Right kidney (tissue), 9 donors: ENCODE measurements at places on chromosomes 5 and 9.
A peak's percentile ranks its signal among the peaks of the same experiment; 100 is the strongest.

- DNase-seq = no peak
Observed at GRCh38 chr9:79769476-79770275, 197.9 kb downstream of the TLE4 start.

- no peak for DNase-seq
Observed at GRCh38 chr5:93583439-93583767, 381 bp downstream of the NR2F1 start.

DNA sequence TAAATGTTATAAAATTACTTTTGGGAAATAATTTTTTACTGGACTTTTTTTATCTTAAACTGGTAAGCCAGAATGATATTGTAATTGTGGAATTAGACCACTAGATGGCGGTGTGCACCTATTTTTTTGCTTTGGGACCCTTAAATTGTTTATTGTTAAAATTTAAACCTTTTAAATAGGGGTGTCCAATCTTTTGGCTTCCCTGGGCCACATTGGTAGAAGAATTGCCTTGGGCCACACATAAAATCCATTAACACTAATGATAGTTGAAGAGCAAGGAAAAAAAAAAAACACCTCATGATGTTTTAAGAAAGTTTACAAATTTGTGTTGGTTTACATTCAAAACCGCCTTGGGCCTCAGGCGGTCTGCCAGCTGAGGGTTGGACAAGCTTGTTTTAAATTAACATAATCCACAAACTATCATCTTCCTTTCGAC, 28.4 kb upstream of the GADD45G start:
- DNase-seq = no peak

GRCh38 chr5:181258576-181258975, 2.4 kb downstream of the TRIM52 start:
- DNase-seq = no peak

DNA sequence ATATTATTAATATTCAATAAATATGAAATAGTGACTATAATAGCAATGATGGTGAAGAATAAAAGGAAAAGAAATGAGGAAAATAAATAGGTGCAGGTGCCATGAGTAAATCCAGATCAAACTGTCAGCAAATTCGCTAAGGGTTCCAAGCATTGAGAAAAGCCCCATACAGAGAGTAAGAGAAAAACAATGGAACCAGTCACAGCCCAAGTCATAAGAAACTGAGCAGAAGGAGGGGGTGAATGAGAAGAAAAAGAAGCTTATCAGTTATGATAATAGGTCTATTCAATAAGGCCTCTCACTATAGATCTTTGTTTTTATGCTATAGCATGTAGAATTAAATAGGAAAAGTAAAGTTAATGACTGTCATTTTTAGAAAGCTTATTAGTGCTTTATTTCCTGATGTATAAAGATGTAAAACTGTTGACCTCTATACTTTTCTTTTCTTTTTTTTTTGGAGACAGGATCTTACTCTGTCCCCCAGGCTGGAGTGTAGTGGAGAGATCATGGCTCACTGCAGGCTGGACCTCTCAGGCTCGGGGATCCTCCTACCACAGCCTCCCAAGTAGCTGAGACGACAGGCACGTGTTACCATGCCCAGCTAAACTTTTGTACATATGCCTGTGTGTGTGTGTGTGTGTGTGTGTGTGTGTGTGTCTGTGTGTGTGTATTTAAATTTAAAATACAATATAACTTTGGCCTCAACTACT, 72.4 kb downstream of the FYB1 start:
- no peak for DNase-seq

DNA sequence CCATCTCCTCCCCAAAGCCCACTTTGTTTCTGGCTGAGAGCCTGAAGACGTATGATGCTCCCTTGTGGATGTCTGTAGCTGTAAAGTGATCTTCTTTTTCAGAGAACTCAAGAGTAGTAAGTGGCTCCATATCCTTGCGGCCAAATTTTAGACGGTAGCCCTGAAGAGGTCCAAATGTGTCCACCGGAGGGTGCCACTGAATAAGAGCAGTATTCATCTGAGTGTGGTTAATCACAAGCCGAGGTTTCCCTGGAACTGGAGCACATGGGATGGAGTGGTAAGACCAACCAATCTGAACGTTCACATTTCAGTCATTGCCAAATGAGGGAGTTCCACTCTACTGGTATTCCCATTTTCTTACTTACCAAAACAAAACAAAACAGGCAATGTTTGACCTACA, 686.5 kb upstream of the DMAC1 start:
- no peak for DNase-seq

GRCh38 chr9:109520475-109521132, 22.5 kb upstream of the PTPN3 start:
- peak; percentile 52 for DNase-seq

DNA sequence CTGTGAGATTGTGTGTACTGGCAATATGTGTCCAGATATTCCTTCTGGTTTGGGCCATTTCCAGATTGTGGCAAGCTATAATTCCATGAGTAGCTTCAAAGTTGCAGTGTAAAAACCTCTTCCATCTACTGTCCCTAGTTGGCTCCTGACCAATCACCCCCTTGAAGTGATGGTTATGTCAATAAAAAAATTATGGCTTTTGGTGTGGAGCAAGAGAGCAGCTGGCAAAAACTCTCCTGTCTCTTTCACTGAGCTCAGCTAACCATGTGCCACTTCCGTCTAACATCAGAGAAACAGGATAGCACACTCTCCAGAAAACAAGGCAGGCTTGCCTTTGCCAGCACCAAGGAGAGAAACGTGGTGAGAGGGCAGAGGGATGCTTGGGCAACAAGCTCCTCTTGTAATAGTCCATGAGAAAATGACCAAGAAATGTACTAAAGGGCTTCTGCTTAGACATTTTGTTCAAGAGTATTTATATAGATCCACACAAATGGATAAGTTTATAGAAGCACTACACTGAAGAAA, 914.4 kb upstream of the SEMA6A start:
- DNase-seq = no peak

GRCh38 chr5:160166069-160166972, 47.1 kb upstream of the PWWP2A start:
- no peak for DNase-seq

GRCh38 chr5:168934169-168934568, 355.0 kb upstream of the PANK3 start:
- no peak for DNase-seq

- DNase-seq = no peak
Observed at GRCh38 chr9:137158625-137159024, 11.2 kb downstream of the LRRC26 start.

DNA sequence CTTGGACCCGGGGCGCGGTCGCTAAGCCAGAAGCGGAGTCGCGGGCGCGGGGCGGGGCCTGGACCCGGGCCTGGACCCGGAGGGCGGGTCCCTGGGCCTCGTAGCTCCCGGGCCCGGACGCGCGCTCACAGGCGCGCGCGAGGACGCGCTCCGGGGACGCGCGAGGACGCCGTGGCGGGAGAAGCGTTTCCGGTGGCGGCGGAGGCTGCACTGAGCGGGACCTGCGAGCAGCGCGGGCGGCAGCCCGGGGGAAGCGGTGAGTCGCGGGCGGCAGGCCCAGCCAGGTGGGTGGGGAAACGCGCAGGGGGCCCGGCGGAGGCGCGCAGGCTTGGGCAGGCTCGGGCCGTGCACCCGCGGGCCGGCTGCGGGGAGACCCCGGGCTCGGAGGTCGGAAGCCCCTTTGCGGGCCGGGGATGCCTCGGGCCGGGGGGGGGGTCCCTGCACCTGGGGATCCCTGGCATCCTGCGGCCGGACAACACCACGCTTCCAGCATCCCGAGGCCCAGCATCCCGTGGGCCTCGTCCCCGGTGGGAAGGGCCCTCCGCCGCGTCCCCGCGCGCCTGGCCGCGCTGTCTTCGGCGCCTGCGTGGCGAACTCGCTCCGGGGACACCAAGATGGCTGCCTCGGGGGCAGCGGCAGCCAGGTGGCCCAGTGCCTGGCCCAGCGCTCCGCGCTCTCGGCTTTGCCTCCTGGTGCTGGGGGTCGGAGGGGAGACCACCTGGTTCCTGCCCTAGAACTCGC, at the start of gene SFXN1:
SFXN1 (plus strand) TSS at position 177 of the 741 bp plus-strand sequence. CDS start 13,544 bp downstream, outside the sequence.
- peak; percentile 87 for DNase-seq

DNA sequence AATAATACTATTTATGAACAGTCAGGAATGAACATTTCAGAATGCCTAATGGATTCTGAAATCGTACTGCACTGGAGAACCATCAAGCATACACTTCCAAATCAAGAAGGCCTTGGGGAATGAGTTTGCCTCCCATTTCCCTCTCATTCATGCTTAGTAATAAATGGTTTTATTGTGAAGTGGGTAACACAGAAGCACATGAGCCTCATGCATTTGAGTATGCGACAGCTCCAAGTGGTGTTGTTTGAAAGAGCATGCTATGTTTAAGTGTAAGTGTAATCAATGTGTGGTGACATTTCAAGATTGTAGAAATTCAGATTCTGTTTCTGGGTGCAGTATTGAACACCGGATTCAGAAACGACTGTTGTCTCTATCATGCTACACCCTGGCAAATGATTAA, 60.0 kb downstream of the SGCD start:
- no peak for DNase-seq

DNA sequence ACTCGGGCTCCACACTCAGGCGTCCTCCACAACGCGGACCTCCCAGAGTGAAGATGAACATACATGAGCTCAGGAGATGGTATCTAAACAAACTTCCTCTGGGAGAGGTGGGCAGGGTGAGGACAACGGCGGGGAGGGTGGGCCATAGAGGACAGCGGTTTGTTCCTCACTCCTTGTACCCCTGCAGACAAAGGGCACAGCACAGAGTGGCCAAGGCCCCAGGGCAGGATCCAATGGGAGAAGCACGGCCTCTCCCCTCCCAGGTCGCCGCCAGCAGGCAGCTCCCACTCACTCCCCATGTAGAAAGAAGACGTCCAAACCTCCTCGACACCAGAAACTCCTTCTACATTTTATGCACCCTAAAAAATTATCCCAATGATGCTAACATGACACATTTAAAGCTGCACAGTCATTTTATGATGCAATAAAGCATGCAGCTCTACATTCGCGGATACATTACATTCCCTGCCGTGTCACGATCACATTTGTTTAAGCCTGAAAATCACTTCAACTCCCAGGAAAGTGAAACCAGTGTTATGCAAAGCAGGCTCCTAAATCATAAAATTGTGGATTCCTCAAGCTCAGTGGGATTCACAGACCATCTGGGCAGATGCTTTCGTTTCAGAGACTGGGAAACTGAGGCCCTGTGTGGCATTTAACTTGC, 87.5 kb upstream of the SARDH start:
- DNase-seq = no peak

DNA sequence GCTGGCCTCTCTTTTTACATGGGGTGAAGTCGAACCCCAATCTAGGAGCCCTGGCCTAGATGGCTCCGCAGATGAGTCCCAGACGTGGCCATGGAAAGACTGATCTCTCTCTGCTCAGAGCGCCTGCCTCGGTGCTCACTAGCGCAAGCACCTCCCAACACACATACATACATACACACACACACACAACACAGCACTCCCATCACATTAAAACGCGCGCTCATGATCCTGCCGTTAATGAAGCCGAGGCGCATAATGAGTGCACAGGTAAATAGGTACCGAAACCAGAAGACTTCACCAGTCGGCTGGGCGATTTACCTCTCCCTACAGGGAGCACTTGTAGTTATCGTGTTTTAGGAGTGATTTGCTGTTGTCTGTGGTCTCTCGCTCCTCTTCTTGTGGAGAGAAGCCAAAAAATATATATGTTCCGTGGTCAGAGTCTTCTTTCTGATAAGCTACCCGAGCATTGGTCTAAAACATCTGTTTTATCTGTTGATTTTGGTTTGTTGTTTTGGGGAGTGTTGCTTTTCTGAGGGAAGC, 207.7 kb downstream of the MEF2C start:
- no peak for DNase-seq
